Transverse colon (tissue), 4 donors: ENCODE measurements at places on chromosomes 3 and 15. TPM values are rescaled to one million over a fixed set of nuclear protein-coding genes. Genes with fewer than 3 reads are reported as not detected.

- H3K4me3 ChIP-seq, result no peak overlapping the region
- H3K27ac ChIP-seq, result no peak overlapping the region
- peak; percentile 19 for DNase-seq
- no peaks in the 10 kb centered on the region for H3K4me1 ChIP-seq
- no peaks in the 10 kb centered on the region for H3K36me3 ChIP-seq
Observed at GRCh38 chr3:81302045-81302444, 459.4 kb downstream of the GBE1 start.

- H3K27me3 ChIP-seq, result no peaks in the 10 kb centered on the region
- no peak for DNase-seq
- H3K4me3 ChIP-seq, result no peak overlapping the region
- no peak overlapping the region for H3K27ac ChIP-seq
- H3K4me1 ChIP-seq, result no peaks in the 10 kb centered on the region
Observed at GRCh38 chr3:86251781-86252180, 739.2 kb downstream of the VGLL3 start.

DNA sequence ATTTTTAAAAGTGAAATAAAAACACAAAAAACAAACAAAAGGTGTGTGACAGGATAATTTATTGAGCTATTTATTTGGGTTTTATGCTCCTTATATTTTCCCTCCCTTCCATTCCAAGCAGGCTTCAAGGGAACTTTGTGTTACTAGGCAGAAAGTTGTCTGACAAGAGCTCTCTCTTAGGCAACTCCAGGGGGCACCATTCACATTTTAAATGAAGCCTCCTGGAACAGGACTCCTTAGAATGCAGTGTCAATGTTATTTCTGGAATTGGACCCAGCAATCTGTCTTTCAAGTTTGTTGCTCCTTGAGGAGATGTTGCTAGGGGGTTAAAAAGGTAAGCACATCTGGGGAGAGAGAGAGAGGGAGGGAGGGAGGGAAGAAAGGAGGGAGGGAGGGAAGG is 5.4 kb upstream of the RFX7 start:
- peak; percentile 13 for DNase-seq
- no peak overlapping the region for H3K4me3 ChIP-seq
- peak overlapping the region; percentile 10 for H3K27ac ChIP-seq
- H3K27me3 ChIP-seq, result no peaks in the 10 kb centered on the region

- no peak overlapping the region for H3K4me3 ChIP-seq
- no peaks in the 10 kb centered on the region for H3K4me1 ChIP-seq
- no peak overlapping the region for H3K27ac ChIP-seq
- H3K36me3 ChIP-seq, result no peaks in the 10 kb centered on the region
Observed at GRCh38 chr3:107690522-107691138, 167.9 kb downstream of the BBX start.

- no peak for DNase-seq
- H3K36me3 ChIP-seq, result no peaks in the 10 kb centered on the region
- H3K4me3 ChIP-seq, result peak overlapping the region; percentile 62
- peaks cover 86% of the 10 kb centered on the region for H3K27me3 ChIP-seq
- H3K27ac ChIP-seq, result no peak overlapping the region
- peaks cover 28% of the 10 kb centered on the region for H3K4me1 ChIP-seq
Observed at GRCh38 chr15:66252685-66253417, 699 bp downstream of the MEGF11 start.

DNA sequence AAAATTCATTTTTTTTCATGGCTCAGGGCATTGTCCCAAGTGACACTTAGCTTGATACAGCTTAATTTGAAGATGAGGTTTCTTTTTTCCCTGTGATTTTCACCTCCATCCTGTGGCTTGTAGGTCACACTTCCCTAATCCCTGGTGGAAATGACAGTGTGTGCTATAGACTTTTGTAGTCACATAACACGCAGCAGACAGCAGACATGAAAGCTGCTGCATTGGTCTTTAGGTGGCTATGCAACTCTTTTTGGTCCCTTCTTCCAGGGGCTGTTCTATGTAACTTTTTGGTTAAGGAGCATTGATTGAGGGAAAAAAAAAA is 38.8 kb downstream of the TRAK1 start:
- no peaks in the 10 kb centered on the region for H3K27me3 ChIP-seq
- no peak overlapping the region for H3K4me3 ChIP-seq
- no peak for DNase-seq
- peaks cover 13% of the 10 kb centered on the region for H3K4me1 ChIP-seq

DNA sequence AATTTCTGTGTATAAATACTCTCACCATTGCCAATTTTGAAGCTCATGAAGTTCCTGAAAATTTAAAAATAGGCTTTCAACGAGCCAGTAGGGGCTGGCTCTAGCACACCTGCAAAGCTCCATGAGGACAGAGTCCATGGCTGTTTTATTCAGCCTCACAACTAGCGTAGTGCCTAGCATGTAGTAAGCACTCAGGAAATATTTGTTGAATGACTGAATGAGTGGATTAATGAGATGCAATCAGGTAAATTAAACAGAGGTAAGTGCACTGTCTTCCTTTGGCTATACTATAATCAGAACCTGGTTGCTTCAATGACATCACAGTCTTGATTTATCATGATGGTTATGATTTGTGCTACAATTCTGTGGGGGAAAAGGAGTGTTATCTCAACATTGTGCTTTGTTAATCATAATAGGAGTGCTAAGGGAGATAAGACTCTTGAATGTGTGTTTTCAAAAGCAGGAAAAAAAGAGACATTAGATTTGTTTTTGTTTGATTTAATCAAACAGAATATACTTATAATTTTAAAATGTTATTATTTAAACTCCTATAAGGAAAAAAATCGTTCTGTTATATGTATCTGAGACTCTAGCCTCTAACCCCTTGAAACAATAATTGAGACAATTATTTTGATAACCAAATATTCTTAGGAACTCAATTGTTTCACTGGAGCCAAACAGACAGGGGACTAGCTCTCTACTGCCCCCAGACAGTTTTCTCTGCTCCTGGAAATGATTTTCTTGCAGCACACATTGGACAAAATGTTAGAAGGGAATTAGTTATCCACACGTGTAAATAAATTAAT is 171.7 kb upstream of the ATP11B start:
- H3K4me3 ChIP-seq, result no peak overlapping the region
- peaks cover 3% of the 10 kb centered on the region for H3K4me1 ChIP-seq
- H3K27ac ChIP-seq, result no peak overlapping the region
- no peaks in the 10 kb centered on the region for H3K27me3 ChIP-seq
- no peaks in the 10 kb centered on the region for H3K36me3 ChIP-seq

- H3K36me3 ChIP-seq, result no peaks in the 10 kb centered on the region
- peak overlapping the region; percentile 81 for H3K27ac ChIP-seq
- H3K27me3 ChIP-seq, result no peaks in the 10 kb centered on the region
- DNase-seq, result no peak
- H3K4me1 ChIP-seq, result peaks cover 51% of the 10 kb centered on the region
- H3K4me3 ChIP-seq, result no peak overlapping the region
Observed at GRCh38 chr15:59315914-59316451, 56.7 kb downstream of the MYO1E start.

DNA sequence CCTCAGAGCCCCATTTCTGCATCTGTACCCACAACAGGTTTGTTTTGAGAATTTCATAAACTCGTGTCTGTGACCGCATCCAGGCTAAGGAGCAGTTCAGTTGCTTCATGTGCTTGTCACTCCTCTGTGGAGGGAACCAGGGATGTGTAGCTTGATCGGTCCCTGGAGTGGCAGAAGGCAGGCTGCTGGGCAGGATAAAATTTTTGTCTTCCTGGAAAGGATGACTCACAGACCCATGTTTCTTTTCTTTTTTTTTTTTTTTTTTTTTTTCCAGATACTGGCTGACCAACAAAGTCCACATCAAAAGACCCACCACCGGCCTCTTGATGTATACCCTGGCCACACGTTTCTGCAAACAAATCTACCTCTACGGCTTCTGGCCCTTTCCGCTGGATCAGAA is 70.1 kb downstream of the ST8SIA2 start:
- H3K27me3 ChIP-seq, result no peaks in the 10 kb centered on the region
- DNase-seq, result no peak
- H3K36me3 ChIP-seq, result no peaks in the 10 kb centered on the region
- H3K4me1 ChIP-seq, result no peaks in the 10 kb centered on the region
- H3K27ac ChIP-seq, result no peak overlapping the region

GRCh38 chr3:80643421-80643820 is 875.6 kb upstream of the ROBO1 start:
- no peaks in the 10 kb centered on the region for H3K27me3 ChIP-seq
- H3K4me3 ChIP-seq, result no peak overlapping the region
- no peaks in the 10 kb centered on the region for H3K36me3 ChIP-seq
- no peaks in the 10 kb centered on the region for H3K4me1 ChIP-seq
- no peak for DNase-seq

GRCh38 chr15:90055182-90055581 is 47.1 kb downstream of the IDH2 start:
- H3K4me3 ChIP-seq, result no peak overlapping the region
- H3K27ac ChIP-seq, result no peak overlapping the region
- peaks cover 27% of the 10 kb centered on the region for H3K4me1 ChIP-seq
- no peak for DNase-seq

Gene INSYN1
- 1.5 TPM for total RNA-seq

Gene HESX1
- not detected for total RNA-seq

Gene LMAN1L
- total RNA-seq, result 20.2 TPM

Gene PIERCE2
- total RNA-seq, result 3.8 TPM

Gene CNTN6
- not detected for total RNA-seq

Gene TRPM1
- total RNA-seq, result not detected

Gene ATP13A4
- total RNA-seq, result 13.4 TPM

Gene RBPMS2
- 4.4 TPM for total RNA-seq

Gene ATP2B2
- not detected for total RNA-seq

Gene STT3B
- 128 TPM for total RNA-seq

Gene TRIM59
- 10.9 TPM for total RNA-seq
